ENCODE measurements at places on chromosomes 1 and 21.

DNA sequence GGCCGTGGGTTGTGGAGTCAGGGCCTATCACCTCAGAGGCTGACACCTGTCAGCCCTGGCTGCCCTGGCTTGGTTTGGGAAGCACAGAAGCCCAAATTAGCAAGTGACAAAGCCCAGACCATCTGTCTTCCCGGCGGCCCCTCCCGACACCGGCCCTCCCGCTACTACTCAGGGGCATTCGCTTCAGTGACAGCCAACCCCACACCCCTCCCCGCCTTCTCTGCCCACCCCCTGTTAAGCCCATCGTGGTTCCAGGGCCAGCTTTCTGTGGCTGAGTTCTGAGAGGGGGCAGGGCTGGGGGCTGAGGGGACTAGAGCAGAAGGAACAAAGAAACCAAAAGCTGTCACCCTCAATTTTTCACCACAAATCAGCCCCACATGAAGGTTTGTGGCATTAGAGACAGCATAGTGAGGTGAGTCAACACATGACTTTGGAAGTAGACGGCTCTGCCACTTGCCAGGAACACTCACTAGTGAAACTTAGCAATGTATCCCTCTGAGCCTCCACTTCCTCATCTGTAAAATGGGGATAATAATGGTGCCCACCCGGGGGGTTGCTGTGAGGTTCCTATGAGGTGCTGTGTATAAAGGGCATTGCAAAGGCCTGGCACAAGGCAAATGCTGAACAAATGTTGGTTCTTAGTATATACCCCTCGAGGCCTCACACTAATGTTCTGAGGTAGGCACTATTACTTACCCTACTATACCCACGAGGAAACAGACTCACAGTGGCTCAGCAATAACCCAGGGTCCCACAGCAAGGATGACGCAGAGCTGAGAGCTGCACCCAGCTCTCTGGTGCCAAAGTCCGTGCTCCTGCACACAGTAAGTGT lies 5.2 kb upstream of the TNNI1 start:
- no peak for DNase-seq

DNA sequence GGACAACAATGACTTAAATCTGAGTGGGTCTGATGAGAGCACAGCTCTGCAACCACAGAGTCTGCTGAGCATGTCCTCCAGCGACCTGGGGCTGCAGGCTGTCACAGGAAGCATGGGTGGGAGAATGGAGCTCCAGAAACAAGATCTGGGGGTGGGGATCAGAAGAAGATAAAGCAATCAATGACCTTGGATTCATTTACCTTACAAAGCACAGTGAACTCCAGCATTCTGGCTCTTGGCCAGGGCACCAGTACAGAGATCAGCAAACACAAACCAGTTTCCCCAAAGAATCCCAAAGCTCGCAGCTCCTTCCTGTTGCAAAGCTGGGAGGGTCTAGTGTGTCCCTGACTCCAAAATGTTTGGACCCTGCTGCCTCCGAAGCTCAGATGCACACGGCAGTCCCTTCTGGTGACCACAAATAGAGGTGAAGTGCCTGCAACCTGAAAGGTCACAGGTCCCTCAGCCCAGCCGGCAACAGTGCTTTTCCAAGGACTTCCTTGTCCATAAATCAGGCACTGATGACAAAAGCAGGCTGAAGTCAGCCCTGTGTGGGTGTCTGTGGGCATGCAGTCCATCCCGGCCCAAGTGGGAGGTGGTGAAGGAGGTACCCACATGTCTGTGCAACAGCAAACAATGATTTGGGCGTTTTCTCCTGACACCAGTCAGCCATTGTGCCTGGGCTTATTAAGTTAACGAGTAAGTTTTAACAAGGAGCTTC lies 76.1 kb downstream of the SH3BGR start:
- DNase-seq, result peak; percentile 73

- DNase-seq, result no peak
Measured at GRCh38 chr1:206953126-206953525, 6.9 kb upstream of the PIGR start.

GRCh38 chr1:116567790-116568661 lies 2.8 kb downstream of the CD58 start:
- no peak for DNase-seq

GRCh38 chr1:5643360-5644107 lies 348.7 kb downstream of the NPHP4 start:
- DNase-seq, result no peak

All from Peyer's patch (tissue), 4 donors.